ENCODE measurements at places on chromosomes 3 and 15.
A peak's percentile ranks its signal among the peaks of the same experiment; 100 is the strongest.

DNA sequence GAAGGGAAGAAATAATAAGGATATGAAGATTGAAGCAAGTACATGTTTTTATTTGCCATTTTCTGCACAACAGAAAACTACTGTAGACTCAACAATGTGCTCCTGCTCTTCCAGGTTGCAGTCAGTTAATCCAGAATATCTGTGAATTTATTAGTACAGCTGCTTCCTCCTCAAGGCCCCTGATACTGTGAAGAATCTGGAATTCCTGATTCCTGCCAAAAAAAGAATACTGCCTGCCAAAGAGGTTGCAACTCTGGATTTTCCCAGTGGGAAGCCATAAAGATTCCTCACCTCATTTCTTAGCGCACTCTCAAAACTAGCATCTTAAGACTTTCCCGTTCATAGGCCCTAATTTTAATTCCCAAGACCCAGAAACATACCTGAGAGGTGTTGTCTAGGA lies 33.6 kb upstream of the LRRC3B start:
- no peak for DNase-seq

DNA sequence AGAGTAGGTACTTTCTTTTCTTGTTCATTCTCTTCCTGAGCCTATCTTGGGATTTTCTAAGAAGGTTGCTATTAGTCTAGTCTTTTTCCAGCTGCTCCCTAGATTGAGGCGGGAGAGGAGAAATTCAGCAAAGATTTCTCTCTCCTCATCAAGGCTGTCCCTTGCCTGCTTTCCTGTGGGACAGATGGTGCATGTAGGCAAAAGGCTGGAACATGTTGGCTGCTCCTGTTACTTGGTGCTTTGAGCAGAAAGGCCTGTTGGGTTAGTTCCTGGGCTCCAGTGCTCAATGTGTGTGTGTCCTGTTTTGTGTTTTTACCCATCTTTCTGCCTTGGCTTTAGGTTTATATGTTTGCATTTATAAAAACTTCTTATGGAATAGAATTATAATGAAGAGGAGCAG lies 9.1 kb upstream of the SNRPN start:
- DNase-seq: no peak

DNA sequence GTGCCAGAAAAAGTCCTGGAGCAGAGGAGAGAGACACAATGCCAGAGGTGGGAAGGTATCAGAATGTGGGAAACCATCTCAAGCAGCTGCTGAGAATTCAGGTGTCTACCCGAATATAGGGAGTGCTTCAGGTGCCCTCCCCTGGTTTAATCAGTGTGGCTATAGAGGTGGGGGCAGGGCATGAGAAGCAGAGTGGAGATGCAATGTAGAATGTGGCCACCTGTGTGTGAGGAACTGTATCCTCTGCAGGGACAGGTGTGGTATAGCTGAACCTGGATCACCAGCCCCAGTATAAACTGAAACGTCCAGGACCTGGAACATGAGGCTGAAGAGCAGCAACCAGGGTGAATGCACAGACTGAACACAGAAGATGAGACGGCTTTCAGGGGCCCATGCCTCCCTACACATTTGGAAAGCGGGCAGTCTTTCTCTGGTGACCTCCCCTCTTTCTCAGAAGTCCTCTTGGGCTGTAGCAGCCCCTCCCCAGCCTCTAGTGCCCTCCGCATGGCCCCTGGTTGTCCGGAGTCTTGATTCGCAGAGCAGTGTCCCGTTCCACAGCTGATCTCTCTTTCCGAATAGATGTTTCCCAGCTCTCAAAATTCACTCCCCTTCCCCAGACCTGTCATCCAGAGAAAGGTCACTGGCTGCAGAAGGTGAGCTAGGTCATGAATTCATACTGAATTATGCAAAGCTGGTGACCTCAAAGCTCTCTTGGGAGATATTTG lies 103.1 kb downstream of the ABHD5 start:
- no peak for DNase-seq

DNA sequence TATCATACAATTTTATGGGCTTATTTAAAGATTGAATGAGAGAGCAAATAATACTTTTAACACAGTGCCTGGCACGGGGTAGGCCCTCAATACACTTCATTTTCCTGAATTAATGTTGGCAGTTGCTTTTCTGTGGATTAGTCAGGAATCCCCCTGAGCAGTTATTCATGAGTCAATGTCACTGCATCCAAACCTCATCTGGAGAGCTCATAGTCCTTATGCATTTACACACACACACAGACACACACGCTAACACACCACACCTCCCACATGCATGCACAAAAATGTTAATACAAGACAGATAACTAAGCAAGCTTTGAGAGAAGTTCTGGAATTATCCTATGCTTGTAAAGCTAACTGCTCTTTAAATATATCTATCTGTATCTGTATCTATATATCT lies 34.0 kb upstream of the TNFAIP8L3 start:
- DNase-seq: no peak

- DNase-seq: no peak
Observed at GRCh38 chr15:78065973-78066946, 11.3 kb downstream of the TBC1D2B start.

GRCh38 chr3:113783463-113783862 lies 36.6 kb downstream of the ATP6V1A start:
- DNase-seq: no peak

DNA sequence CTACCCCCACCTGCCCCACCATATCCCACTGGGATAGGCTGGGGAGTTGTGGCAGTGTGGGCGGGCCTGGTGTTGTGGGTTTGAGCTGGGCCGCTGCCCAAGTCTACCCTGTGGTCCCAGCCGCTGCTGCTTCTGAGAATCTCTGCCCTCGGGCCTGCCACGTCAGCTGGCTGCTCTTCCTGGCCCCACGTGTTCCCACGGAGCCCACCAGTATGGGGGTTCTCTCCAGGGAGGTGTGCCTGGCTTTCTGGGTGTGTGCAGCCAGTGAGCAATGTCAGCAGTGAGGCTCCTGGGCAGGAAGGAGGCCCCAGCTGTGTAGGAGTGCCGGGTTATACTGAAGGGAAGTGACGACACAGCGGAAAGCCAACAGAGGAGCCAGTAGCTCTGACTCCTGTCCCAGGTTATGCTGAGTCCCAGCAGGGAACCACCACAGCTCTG lies 10.5 kb downstream of the GNAI2 start:
- DNase-seq: peak; percentile 49

DNA sequence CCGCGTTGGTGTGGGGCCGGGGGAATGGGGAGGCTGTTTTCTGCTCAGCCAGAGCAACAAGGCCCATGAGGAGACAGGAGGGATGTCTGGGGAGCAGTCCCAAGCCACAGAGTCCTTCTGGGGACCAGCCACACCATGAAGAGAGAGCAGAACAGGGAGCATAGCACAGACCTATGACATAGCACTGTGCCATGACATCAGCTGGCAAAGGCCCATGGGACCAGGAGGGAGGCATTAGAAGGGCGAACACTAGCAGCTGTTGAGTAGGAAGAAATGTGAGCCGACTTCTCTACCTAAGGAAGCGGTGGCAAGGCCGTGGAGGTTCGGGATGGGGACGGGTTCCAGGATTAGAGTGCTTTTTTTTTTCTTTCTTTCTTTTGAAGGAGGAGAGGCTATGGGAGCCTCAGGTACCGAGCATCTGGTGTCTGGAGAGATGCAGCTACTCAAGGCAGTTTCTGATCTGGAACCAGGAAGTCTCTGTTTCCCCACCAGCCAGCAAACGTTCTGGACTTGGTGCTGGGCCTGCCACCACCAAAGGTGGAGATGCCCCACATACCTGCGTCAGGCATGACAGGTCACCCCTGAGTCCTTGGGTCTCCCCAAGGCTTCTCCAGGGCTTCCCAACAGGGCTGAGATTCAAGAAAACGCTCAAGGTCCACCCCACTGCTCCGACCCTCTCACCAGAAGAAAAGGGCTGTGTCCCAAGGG lies 77.3 kb upstream of the CGNL1 start:
- no peak for DNase-seq

DNA sequence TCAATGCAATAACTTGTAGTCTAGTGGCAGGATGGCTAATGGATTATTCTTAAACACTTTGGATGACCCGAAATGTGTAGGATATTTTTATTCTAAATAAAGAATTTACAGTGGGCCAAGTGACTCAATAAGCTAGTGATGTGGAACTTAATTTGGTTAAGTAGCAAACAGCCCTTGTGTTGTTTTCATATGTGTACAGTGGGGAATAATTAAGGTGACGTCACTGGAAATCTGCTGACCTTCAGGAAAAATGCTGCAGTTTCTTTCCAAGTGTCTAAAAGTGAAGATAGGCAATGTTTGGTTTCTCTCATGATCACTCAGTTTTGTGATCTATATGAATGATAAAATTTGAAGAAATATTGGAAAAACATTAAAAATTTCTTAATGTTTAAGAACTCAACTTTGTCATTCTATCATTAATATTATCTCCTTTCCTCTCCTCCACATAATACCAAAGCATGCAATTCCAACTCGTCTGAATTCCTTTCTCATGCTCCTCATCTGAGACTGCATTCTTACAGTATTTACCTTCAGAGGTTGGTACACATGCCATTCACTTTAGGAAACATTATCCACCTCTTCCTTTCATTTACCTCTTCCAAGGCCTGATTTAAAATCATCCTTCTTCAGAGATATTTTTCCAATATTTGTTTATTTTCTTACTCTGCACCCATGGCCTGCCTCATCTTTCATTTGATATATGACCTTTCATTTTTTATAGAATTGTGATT lies 414.6 kb upstream of the ARPP21 start:
- no peak for DNase-seq

GRCh38 chr15:32104061-32104995 lies 74.0 kb downstream of the CHRNA7 start:
- no peak for DNase-seq

GRCh38 chr15:45921376-45921775 lies 286.5 kb downstream of the SQOR start:
- DNase-seq: no peak

GRCh38 chr3:13332158-13332557 lies 88.0 kb downstream of the NUP210 start:
- no peak for DNase-seq

DNA sequence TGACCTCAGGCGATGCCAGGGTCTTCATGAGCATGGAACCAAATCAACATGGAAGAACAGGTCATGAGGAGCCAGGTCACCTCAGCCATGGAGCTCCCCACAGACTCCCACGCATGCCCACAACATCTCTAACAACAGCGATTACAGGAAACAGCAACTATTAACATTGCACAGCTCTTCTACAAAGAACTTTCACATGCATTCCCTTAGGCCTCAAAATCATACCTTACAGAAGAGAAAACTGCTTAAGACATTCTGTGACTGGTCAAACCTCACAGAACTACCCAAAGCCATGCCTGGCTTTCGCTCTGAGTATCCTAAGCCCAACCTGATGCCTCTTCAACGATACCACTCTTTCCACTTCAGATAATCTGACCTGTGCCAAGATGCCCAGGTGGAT lies 117.8 kb downstream of the OXNAD1 start:
- no peak for DNase-seq

DNA sequence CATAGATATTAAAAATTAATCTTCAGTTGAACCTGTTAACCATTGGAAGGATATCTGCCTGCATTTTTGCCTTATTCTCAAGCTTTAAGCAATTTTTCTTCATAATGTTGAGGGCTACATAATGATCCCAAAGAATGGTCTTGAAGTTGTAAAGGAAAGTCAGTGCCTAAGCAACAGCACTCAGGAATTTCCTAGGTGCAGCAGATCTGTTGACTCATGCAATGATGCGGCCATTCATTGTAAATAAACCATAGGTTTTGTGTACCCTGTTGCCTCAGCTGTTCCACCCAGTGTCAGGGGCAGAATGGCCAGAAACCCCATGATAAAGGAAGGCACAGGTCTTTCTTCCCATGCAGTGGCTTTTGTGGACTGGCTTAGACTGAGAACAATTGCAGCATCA lies 78.4 kb upstream of the TRIM42 start:
- DNase-seq: no peak

GRCh38 chr15:84946772-84947489 lies 34.7 kb upstream of the PDE8A start:
- no peak for DNase-seq

- DNase-seq: no peak
Observed at GRCh38 chr15:49747340-49747739, 126.5 kb downstream of the DTWD1 start.

DNA sequence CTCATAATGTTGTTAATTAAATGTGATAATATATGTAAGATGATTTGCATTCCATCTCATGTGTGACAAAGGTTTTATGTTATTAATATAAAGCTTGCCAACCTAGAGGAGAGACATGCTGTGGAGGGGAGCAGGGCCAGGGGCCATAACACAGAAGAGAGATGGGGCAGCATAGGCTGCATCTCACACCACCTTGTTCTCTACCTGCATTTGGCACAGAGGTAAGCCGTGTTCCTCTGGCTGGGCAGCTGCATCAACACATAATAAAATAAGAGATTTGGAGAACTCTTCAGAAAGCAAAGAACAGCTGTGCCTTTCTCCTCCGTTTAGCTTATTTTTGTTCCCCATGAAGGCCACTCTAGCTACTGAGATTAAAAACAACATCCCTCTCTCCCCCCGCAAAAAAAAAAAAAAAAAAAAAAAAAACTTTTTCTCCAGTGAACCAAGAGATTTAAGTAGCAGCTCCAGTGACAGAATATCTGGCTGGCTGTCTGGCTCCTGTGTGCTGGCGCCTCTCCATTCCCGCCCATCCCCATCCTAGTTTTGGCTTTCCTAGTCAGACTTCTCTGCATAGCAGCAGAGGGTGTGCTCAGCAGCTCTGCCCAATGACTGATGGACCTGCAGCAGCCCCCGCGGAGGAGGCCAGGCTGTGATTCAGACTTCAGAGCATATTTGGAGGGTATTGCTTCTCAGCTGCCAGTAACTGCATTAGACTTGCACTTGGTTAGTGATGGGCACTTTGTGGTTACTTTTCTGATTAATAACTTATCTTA lies 52.2 kb upstream of the STXBP5L start:
- no peak for DNase-seq

DNA sequence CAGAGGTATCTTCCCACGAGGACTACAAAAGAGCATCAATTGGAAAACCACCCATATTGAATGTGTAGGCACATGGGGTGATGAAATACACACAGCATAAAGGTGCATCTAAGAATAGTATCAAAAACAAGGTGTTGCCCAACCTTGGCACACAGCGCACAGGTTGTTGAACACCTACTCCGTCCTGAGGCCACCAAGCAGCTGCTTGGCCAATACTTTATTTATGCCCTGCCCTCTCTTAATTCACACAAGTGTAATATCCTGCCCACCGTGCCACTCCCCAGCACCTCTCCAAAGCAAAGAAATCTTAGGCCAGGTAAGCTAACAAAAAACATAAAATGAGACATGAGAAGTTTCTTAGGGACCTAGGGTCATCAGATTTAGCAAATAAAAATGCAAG lies 31.2 kb downstream of the WWTR1 start:
- DNase-seq: no peak

GRCh38 chr3:12980596-12981290 lies 92.5 kb downstream of the IQSEC1 start:
- no peak for DNase-seq

GRCh38 chr3:111595232-111595631 lies at the start of gene ZBED2:
TSS of gene ZBED2 (minus strand) at chr3:111595346. CDS start at chr3:111594201, 1,145 bp downstream.
- no peak for DNase-seq

DNA sequence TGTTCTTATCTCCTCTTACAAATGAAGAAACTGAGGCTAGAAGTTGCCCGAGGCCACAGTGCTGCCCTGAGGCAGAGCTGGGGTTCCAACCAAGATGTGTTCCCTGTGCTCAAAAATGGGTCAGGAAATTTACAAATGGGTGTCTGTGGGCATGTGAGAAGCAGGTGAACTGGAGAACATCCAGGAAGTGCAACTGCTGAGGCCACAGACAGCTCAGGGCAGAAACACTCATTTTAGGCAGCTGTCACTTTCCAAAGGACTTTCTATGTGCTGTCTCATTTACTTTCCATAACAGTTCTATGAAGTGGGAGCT lies 47.2 kb upstream of the ATP2B2 start:
- no peak for DNase-seq

All from activated naive CD4-positive, alpha-beta T cell (primary cell).